Breast epithelium (tissue), 4 donors: ENCODE measurements at places on chromosomes 12 and 14. TPM values are rescaled to one million over a fixed set of nuclear protein-coding genes. Genes with fewer than 3 reads are reported as not detected.

DNA sequence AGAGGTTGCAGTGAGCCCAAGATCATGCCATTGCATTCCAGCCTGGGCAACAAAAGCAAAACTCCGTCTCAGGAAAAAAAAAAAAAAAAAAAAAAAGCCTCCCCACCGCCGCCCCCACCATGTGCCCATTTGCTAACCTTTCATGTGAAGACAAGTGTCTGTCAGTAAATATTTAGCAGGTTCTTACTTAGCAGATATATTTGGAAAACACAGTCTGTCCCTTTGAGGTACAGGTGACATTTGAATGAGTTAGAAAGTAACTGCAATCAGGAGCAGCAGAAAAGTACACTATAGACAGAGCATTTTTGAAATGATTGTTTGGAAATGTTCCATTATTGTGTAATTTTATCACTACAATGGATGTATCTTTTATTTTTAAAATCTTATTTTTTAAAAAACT, 119.7 kb downstream of the FGD4 start:
- no peak for DNase-seq

GRCh38 chr12:92540782-92541423, 161.9 kb upstream of the PLEKHG7 start:
- DNase-seq, result no peak

- peak; percentile 68 for DNase-seq
These were observed 83.7 kb downstream of the TNFAIP2 start for GRCh38 chr14:103206836-103207387.

- DNase-seq, result no peak
These were observed 81.3 kb upstream of the NRXN3 start for GRCh38 chr14:78088916-78089315.

The HOXC9 gene
- 16.8 TPM for total RNA-seq

DNA sequence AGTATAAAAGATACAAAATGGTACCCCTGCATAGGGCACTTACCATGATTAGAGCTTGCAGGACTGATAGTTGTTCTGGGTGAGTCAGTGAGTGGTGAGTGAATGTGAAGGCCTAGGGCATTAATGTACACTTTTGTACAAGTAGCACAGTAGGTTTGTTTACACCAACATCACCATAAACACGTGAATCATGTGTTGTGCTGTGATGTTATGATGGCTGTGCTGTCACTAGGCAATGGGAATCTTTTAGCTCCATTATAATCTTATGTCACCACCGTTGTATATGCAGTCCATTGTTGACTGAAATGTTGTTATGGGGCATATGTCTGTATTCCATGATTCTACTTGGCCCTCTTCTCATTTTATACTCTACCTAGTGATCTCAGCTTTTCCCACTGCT, 11.8 kb downstream of the NUBPL start:
- DNase-seq, result no peak

GRCh38 chr12:114981036-114981435, 297.1 kb upstream of the TBX3 start:
- no peak for DNase-seq

GRCh38 chr14:73833530-73834260, 17.9 kb upstream of the PTGR2 start:
- no peak for DNase-seq

DNA sequence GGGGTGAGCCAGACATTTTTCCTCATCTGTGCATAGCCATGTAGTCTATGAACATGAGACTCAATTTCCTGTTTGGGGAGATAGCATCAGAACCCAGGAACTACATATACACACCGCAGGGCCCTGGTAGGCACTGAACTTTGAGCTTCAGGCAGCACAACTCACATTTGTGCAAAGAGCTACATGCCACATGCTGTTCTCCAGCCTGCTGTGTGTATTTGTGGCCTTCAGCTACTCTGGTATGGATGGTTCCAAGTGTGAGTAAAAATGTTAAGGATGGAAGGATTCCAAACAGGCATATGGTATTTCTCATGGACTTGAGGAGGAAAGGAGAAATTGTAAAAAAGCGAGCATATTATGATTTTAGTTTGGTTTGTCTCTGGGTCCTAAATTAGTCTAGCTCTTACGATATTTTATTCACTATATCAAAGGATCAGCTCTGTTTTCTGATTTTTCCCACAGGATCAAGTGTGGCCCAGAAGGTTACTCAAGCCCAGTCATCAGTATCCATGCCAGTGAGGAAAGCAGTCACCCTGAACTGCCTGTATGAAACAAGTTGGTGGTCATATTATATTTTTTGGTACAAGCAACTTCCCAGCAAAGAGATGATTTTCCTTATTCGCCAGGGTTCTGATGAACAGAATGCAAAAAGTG, 422.4 kb upstream of the OR4E1 start:
- DNase-seq, result no peak

DNA sequence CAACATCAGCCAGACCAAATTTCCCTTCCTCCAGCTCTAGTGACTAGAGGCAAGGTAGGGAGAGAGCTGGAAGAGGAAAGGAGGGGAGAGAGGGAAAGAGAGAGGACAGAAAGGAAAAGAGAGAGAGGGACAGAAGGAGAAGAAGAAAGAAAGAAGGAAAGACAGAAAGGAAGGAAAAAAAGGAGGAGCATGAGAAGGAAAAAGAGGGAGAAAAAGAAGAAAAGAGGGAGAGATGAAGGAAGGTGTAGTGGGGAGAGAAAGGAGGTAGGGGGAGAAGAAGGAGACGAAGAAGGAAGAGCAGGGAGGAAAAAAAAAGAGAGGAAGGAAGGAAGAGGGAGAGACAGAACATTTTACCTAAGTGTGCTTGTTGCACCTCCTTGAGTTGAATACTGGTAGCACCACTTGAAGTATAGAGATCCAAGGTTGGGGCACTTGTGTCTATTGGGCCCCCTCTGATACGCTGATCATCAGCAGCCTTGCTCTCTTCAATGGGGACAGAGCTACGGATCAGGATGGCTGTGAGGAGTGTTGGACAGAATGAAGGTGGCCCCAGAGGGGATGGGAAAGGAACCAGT, 232.5 kb downstream of the SUDS3 start:
- DNase-seq, result no peak

The PZP gene
- under 0.01 TPM for total RNA-seq
